ENCODE measurements at places on chromosomes 6 and 20. TPM values are rescaled to one million over a fixed set of nuclear protein-coding genes. Genes with fewer than 3 reads are reported as not detected.

DNA sequence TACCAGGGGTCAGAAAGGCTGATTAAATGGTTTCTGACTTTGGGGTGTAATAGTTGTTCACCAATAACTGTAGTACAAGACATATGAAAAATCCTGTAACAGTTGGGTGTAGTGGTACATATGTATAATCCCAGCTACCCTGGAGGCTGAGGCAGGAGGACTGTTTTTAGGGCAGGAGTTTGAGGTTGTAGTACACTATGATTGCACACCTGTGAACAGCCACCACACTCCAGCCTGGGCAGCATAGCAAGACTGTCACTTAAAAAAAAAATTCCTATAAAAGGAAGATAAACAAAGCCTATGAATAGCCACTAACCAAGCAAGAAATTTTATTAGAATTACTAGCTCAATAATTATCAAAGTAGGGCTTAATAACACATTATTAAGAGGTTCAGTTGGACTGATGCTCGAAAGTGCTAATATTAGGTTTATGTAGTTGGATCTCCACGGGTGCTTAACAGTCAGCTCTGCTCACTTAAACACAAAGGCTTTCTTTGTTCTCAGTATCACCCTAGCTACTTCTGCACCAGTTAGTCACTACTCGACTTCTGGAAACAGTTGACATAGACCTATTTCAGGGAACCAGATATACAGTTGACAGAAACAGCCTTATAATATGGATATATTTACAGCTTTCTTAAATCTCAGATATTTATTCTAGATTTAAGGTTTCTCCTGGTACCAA lies 113.0 kb downstream of the MTFR2 start:
- no peak for DNase-seq

GRCh38 chr6:15184441-15184861 lies 61.4 kb upstream of the JARID2 start:
- no peak for DNase-seq

DNA sequence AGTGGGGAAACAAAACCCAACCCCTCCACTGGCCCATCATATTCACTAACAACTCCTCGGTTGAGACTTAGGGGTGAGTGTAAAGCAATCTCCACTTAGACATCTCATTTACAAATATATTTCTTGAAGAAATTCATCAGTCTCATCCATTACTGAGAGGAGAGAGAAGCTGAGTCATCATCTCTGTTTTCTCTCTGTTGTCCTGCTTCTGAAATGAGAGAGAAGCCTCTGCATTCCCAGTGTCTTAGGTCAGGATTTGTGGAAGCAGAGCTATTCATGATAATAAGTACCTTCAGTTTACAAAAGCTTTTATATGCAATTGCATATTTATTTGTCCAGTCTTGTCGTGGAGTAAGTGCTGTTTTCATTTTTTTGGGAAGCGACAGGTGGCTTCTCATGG lies 879 bp downstream of the MEP1A start:
- DNase-seq: no peak

DNA sequence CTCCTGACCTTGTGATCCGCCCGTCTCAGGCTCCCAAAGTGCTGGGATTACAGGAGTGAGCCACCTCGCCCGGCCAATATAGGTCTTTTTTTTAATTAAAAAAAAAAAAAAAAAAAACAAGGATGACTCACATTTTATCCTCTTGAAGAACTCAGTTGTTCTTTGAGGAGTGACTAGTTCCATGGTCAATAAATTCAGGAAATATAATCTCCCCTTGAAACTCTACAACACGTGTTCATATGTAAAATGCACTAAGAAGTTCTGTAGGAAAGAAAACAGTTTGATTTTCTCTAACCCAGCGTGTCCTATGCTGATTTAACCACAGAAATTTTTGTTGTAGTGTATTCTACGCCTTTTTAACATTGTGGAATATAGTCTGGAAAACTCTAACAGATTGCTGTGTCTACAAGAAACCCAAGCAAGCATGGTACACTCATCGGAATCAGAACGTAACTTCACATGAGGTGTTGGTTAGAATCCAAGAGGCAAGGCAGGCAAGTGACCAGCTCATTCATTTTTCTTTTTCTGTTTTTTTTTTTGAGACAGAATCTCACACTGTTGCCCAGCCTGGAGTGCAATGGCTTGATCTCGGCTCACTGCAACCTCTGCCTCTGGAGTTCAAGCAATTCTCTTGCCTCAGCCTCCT lies 79.0 kb upstream of the ZNF217 start:
- DNase-seq: no peak

DNA sequence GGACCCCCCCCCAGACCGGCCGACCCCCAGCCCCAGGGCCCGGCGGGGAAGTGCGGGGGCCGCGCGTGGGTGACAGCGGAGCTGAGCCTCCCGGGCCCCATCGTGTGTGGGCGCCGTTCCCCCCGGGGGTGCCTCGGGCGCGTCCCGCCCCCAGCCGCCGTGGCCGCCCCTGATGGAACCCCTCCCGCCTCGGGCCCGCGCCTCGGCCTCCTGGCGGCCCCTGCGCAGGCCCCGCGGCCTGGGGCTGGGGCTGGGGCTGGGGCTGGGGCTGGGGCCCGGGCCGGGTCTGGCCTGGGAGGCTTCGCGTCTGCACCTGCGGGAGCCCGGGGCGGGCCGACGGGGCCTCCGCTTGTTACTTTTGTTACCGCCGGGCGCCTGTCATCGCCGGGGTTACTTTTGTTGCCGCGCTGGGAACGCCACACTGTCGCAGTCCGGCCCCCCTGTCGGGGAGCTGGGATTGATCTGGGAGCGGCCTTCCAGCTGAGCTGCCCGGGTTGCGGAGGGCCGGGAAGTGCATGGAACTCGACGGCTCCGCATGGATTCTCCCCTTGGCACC lies 598 bp downstream of the OGFR start:
- DNase-seq: peak; percentile 57

- peak; percentile 98 for DNase-seq
Observed at GRCh38 chr20:38073307-38074071, 39.9 kb downstream of the RPRD1B start.

DNA sequence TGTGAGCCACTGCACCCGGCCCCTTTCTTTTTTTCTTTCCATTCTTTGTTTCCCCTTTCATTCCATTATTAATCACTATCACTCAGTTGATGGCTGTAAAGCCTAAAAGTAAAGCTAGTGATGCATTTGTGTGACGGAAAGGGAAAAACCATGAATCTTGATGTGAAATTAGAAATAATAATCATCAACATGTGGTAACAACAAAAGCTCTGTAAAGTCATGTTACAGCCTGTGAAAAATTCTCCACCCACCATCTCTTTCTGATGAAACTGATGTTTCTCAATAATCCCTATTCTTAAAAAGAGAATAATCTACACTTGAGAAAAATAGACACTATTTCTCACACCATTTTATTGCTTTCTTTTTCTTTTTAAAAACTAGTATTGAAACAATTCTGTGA lies 80.0 kb downstream of the CRYBG1 start:
- DNase-seq: no peak

- DNase-seq: no peak
Observed at GRCh38 chr6:170225852-170226417, 64.9 kb downstream of the DLL1 start.

GRCh38 chr20:33009214-33010132 lies 2.0 kb downstream of the BPIFB2 start:
- no peak for DNase-seq

DNA sequence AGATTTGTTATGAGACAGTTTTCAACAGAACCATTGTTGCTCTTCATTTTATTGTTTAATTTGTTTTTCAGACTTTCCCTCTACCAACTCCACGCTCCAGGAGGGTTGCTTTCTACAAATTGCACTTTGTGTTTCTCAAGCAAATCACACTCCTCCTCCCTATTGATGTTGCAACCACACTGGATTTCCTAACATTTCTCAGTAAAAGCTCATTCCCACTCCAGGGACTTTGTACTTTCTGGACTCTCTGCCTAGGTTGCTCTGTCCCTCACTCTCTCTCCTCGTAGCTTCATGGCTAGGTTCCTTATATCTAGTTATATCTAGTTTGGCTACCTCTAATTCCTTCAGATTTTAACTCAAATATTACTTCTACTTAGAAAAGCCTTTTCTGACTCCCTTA lies 20.3 kb downstream of the PGK2 start:
- DNase-seq: no peak

DNA sequence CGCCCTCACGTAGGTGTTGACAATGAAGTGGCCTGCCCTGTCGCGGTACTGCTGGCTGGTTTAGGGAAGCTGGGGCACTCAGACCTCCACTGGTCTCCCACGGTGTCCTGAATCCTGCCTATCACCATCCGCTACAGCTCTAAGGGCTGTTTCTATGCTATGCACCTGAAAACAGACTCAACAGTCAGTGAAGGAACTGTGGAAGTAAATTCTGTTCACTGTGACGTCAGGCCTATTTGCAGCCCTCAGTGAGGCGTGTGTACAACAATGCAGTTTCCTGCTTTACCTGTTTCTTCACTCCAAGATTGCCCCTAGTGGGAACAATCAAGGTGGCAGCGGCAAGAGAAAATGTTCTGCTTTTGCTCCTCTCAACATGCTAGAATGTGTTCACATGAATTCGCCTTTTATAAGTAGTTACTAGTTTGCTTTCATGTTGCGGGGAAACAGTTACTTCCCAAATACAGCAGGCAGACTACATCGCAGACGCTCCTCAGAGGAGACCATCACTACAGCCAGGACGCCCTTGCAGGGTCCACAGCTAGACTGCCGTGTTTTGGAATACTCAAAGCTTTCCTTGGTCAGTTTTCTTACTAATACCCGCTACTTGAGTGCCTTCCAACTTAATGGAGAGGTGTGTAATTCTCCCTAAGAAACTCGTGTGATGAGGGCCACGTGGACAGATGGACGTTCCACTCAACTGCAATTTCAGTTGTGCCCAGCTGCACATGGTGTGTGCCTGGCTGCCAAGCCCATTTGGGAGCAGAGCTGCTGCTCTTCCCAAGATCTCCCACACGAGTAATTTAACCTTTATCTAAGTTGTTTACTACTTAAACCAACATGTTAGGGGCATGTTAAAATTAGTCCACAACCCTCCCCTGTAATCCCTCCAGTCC lies 25.4 kb downstream of the DIDO1 start:
- DNase-seq: no peak

GRCh38 chr6:147238164-147238563 lies 33.9 kb downstream of the STXBP5 start:
- no peak for DNase-seq

GRCh38 chr6:99152347-99152643 lies 197.2 kb downstream of the FAXC start:
- no peak for DNase-seq

Gene GLYATL3
- not detected for total RNA-seq

Gene STMND1
- not detected for total RNA-seq

Gene HLA-DRB5
- total RNA-seq: not detected

Gene DNAH8
- not detected for total RNA-seq

Gene CD109
- 1.7 TPM for total RNA-seq

Gene AK9
- 18.6 TPM for total RNA-seq

Data from cardiac muscle cell (in vitro differentiated cells and primary cell).